ENCODE measurements at places on chromosomes 16 and 17. TPM values are rescaled to one million over a fixed set of nuclear protein-coding genes. Genes with fewer than 3 reads are reported as not detected.

- no peak overlapping the region for H3K4me3 ChIP-seq
- DNase-seq, result no peak
- no peak overlapping the region for H3K27ac ChIP-seq
Observed at GRCh38 chr16:88309908-88310265, 72.9 kb upstream of the ZNF469 start.

DNA sequence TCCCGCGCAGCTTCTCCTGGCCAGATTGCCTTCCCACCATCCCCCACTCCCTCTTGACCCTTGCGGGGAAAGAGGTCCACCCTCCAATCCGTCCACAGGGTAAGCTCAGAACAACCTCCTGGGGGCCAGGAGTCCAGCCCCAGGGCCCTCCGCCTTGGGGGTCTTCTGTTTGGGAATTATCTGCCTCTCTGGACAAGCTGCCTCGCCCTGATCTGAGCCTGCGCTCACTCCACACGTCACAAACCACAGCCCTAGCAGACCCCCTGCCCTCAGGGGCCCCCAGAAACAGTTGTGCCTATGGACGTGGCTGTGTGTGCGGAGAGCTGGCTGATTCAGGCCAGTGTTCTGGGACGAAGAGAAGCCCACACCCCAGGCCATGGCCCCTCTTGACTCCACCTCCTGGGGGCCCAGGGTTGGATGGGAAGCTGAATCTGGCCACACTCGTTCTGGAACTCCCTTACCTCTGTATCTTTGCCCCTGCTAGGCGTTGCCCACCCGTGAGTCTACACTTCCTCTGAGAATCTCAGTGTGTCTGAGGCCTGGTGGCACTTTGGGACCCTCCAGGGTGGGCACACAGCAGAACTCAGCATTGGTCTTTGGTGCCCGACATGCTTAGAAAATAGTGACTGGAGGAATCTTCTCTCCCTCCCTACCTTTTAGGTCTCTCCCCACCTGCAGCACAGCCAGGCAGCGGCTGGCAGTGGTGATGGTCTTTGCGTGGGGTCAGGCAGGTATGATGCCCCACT lies 119.9 kb upstream of the SMURF2 start:
- H3K27ac ChIP-seq, result no peak overlapping the region
- H3K4me1 ChIP-seq, result peaks cover 14% of the 10 kb centered on the region
- H3K36me3 ChIP-seq, result no peaks in the 10 kb centered on the region
- no peak for DNase-seq
- no peaks in the 10 kb centered on the region for H3K27me3 ChIP-seq
- peak overlapping the region; percentile 13 for H3K4me3 ChIP-seq

- no peak for DNase-seq
- no peaks in the 10 kb centered on the region for H3K27me3 ChIP-seq
- no peaks in the 10 kb centered on the region for H3K36me3 ChIP-seq
- no peak overlapping the region for H3K27ac ChIP-seq
Observed at GRCh38 chr17:41500131-41500911, 5.1 kb downstream of the KRT13 start.

DNA sequence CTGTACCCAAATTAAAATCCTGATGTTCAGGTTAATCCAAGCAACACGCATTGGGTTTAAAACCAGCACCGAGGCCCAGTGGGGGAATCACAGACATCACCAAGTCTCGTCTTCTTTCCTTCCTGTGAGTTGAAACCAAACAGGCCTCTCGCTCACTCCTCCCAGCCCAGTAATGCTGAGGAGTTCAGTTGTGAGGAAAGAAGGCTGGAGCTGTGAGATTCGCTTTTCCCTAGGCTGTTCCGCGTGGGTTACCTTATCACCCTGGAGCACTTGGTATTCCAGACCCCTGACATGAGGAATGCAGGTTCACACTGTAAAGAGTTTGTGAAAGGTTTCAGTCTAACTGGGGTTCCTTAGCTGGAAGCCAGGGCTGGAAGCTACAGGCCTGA lies 20.8 kb downstream of the CIBAR2 start:
- no peak overlapping the region for H3K27ac ChIP-seq
- no peaks in the 10 kb centered on the region for H3K4me1 ChIP-seq
- H3K4me3 ChIP-seq, result no peak overlapping the region
- no peak for DNase-seq
- H3K27me3 ChIP-seq, result no peaks in the 10 kb centered on the region
- peaks cover 17% of the 10 kb centered on the region for H3K36me3 ChIP-seq

COQ7 gene
- 20.4 TPM for total RNA-seq

GRCh38 chr17:1709971-1710806 lies at the start of gene TLCD2:
Gene TLCD2 (minus strand): TSS chr17:1710377. CDS start chr17:1710242, 135 bp downstream.
- peak within 1 kb of the TSS; percentile 47 for H3K4me3 ChIP-seq
- no peak for DNase-seq
- peaks cover 6% of the 10 kb centered on the region for H3K27me3 ChIP-seq
- no peaks in the 10 kb centered on the region for H3K36me3 ChIP-seq

DNA sequence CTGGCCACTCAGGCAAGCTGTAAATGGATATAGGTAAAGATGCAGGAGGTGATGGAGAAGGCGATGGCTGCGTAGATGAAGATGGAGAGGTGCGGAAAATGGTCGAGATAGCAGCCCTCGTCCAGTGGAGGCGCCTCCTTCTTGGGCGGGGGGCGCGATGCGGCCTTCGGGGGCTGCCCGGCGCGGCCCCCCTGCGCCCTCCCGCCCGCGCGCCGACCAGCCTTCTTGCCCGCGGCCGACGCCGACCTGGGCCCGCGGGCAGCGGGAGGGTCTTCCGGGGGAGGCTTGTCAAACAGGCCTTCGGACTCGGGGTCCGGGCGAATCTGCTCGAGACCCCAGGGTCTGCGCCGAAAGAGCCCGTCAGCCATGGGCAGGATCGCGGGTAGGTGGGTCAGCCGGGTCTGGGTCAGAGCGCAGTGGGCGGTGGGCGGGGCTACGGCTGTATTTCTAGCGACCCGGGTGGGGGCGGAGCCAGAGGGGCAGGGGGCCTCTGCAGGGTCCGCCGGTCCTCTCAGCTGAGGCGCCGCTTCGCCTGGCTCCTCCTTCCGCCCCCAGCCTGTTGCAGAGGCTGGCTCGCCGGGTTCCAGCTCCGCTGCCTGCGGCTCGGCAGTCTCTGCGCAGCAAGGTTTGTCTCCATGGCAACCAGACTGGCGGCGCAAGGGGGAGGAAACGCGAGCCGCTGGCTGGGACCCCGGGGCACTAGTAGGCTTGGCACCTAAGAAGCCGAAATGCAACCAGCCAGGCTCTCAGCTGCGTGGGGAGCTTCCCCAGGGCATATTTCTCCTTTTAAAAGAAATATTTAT lies 14.4 kb downstream of the MIS12 start:
- peak overlapping the region; percentile 69 for H3K27ac ChIP-seq
- no peaks in the 10 kb centered on the region for H3K4me1 ChIP-seq
- DNase-seq, result peak; percentile 70

CEP112 gene
- total RNA-seq, result 0.76 TPM

UMOD gene
- total RNA-seq, result not detected

DNA sequence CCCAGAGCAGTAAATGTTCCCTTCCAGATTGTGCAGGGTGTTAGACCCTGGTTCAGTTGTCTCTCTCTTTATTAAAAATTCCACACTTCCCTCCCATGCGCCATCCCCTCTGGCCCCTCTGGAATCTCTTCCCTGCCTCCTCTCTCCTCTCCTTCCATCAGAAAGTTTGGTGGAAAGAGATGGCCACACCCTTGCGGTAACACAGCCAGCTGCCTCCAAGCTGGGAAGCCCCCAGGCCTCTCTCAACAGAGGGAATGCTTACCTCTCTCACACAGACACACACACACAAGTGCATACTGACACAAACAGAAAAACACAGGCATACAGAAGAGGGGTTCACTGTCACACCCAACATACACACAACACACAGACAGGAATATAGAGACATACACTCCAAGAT lies 220.5 kb downstream of the C16orf78 start:
- H3K36me3 ChIP-seq, result no peaks in the 10 kb centered on the region
- DNase-seq, result no peak
- H3K27me3 ChIP-seq, result no peaks in the 10 kb centered on the region
- no peaks in the 10 kb centered on the region for H3K4me1 ChIP-seq
- no peak overlapping the region for H3K27ac ChIP-seq
- no peak overlapping the region for H3K4me3 ChIP-seq

GRCh38 chr17:72542317-72542716 lies 421.5 kb downstream of the SOX9 start:
- no peak overlapping the region for H3K27ac ChIP-seq
- no peak for DNase-seq
- no peak overlapping the region for H3K4me3 ChIP-seq
- H3K36me3 ChIP-seq, result no peaks in the 10 kb centered on the region
- H3K27me3 ChIP-seq, result no peaks in the 10 kb centered on the region
- no peaks in the 10 kb centered on the region for H3K4me1 ChIP-seq

- H3K4me1 ChIP-seq, result no peaks in the 10 kb centered on the region
- no peaks in the 10 kb centered on the region for H3K27me3 ChIP-seq
- DNase-seq, result no peak
- H3K4me3 ChIP-seq, result no peak overlapping the region
- H3K27ac ChIP-seq, result no peak overlapping the region
- no peaks in the 10 kb centered on the region for H3K36me3 ChIP-seq
Observed at GRCh38 chr16:49833085-49833484, 22.8 kb downstream of the ZNF423 start.

PRAC1 gene
- not detected for total RNA-seq

GRCh38 chr17:71649941-71650350 lies 470.9 kb upstream of the SOX9 start:
- H3K36me3 ChIP-seq, result no peaks in the 10 kb centered on the region
- DNase-seq, result no peak
- H3K27me3 ChIP-seq, result no peaks in the 10 kb centered on the region
- H3K27ac ChIP-seq, result no peak overlapping the region
- H3K4me3 ChIP-seq, result no peak overlapping the region

GRCh38 chr17:47698749-47699535 lies 5.0 kb downstream of the TBKBP1 start:
- no peaks in the 10 kb centered on the region for H3K36me3 ChIP-seq
- no peaks in the 10 kb centered on the region for H3K27me3 ChIP-seq
- no peak overlapping the region for H3K4me3 ChIP-seq
- peak; percentile 59 for DNase-seq

TP53TG3B gene
- total RNA-seq, result not detected

- H3K4me3 ChIP-seq, result no peak overlapping the region
- no peaks in the 10 kb centered on the region for H3K27me3 ChIP-seq
- DNase-seq, result no peak
Observed at GRCh38 chr17:16250635-16251034, 33.6 kb downstream of the PIGL start.

CDT1 gene
- total RNA-seq, result 75.8 TPM

KRT12 gene
- total RNA-seq, result not detected
